ENCODE measurements at places on chromosomes 2 and 18.

DNA sequence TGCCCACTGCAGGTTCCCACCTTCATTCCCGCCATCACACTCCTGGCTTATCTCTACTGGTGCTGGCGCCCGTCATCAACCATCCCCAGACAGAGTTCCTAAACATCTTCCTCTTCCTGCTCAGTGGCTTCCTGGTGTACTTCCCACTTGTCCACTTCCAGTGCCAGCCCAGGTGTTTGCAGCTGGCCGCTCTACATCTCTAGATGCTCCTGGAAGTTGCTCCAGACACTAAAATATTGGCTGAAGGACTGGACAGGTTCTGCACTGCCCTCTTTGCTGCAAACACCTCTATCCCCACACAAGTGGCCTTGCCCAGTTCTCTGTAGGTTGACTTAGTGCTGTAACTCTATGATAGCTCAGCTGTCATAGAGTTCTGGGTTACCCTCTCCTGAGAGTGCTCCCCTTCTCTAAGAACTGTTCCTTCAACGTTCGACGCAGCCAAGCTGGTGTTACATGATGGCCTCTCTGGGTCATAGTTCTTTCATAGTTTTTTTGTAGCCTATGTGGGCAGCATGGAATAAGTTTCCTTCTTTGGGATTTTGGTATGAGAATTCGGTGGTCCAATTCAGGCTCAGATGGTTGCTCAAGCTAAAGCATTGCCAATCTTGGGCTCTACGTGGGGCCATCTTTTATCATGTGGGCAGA lies 45.8 kb upstream of the PUM2 start:
- no peak for DNase-seq

DNA sequence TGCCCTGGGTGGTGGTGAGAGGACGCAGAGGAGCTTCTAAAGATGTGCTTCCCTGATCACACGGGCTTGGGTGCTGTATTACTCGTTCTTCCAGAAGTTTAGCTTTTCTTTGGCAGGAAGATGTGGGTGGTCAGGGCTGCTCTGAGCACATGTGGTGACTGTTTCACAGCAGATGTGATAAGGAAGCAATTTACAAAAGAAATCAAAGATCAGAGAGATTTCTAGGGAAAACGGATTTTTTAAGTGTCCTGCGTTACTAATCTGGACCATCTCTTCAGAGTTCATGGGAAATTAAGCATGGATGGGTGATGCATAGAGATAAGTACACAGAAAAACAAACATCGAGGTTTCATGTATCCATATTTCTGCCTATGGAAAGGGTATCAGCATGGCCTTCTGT lies 99.4 kb downstream of the WDSUB1 start:
- DNase-seq = no peak

GRCh38 chr2:42922790-42923579 lies 130.6 kb upstream of the HAAO start:
- no peak for DNase-seq

DNA sequence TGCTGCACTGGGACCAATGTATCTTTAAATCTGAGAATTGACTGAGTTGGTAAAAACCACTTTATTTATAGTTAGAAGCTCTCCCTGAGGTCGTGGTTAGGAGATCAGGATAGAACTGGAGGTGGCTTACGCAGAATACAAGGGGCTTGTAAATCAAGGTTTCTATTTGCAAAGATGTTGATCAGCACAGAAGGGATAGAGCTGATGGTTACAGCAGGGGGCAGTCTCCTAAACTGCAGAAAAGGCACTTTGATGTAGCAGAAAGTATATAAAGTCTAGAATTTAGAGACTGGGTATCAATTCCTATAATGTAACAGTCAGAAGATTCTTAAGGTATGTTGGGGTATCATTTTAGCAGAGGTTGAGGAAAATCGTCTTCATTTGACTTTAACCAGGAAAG lies 25.2 kb upstream of the ACVR1 start:
- no peak for DNase-seq

DNA sequence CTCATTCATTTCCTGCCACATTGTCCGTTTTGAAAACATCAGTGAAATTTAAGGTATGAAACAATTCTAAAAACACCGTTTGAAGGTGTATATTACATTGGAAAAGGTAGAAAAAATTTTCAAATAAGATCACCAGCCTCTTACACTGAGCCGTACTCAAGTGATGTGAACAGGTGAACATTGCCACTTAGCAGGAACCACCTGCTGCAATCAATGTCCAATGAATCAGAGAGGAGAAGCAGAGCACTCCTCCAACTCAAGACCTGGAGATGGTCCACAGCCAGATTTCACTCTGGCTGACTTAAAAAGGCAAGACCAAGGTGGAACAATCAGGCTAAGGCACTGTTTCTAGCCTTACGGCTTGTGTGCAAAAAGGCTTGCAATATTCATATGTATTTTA lies 110.3 kb upstream of the TTN start:
- DNase-seq = no peak

DNA sequence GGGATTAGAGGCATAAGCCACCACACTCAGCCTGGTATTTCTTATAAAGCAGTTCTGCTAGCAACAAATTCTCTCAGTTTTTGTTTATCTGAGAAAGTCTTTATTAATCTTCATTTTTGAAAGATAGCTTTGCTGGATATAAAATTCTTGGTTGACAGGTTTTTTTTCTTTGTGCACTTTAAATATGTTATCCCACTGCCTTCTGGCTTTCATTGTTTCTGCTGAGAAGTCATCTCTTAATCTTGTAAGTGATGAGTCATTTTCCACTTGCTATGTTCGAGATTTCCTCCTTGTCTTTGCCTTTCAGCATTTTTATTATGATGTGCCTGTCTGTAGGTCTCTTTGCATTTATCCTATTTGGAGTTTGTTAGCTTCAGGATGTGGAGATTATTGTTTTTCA lies 5.9 kb upstream of the ELAC1 start:
- no peak for DNase-seq

DNA sequence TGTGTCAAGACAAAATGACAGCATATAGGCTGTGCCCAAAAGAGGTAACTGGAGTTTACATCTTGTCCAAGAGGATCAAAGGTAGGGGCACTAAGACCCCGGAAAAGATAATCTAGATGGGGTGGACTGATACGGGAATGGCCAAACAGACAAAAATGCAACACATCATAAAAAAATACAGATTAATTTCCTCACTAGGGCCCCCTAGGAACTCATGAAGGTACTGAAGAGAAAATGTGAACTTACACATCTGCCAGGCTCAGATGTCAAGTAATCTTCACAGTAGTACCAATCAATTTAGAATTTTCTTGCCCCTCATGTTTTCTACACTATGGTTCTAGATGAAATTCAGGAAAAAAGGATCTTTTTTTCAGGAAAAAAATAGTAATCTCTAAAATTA lies 115.6 kb upstream of the REG3A start:
- no peak for DNase-seq

DNA sequence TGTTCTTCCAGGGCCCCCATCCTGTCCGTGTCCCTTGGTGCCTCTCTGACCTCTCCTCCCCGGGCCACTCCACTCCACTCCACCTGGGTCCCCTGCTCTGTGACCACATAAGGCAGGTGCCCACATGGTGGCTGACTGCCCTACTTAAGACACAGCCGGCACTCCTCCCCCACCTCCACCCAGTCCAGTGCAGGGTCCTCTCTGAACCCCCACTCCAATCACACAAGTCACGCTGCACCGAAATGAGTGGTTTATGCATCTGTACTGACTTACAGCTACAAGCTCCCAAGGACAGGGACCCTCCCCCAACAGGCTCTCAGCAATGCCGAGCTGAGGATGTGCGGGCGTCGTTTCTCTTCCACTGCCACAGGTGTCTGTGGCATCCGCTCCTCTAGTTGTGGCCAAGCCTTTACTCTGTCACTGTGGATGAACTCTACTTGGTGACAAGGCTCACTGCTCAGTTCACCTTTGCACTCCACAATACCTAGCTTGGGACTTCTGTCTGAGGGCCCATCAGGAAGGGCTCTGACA lies 48.3 kb downstream of the TFCP2L1 start:
- no peak for DNase-seq

DNA sequence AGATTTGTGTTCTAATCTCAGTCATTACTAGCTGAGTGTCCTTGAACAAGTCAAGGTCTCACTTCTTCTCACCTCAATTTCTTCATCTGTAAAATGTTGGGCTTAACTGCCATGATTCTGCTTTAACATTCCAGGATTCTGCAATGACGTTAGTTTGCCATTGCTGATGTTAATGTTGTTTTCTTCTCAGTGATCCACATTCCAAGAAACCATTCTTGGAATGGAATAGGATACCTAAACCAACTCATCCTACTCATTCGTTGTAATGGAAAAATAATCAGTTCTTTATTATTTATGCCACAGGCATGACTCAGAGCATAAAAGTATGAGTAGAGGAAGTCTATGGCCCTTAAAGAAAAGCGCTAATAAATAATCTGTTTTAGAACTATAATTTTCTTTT lies 140.2 kb upstream of the ETAA1 start:
- no peak for DNase-seq

- DNase-seq = no peak
These were observed 178.1 kb downstream of the FAM210A start for GRCh38 chr18:13548106-13548819.

- no peak for DNase-seq
These were observed 675.6 kb upstream of the VRK2 start for GRCh38 chr2:57370882-57371585.

GRCh38 chr2:143551971-143552650 lies 422.9 kb downstream of the ARHGAP15 start:
- no peak for DNase-seq

- no peak for DNase-seq
These were observed 121.5 kb downstream of the PIEZO2 start for GRCh38 chr18:11027862-11028261.

GRCh38 chr2:175195012-175195411 lies 13.5 kb upstream of the ATP5MC3 start:
- DNase-seq = no peak

- no peak for DNase-seq
These were observed 60.1 kb downstream of the FMNL2 start for GRCh38 chr2:152395103-152395502.

- no peak for DNase-seq
These were observed 753.6 kb upstream of the TMEFF2 start for GRCh38 chr2:192948316-192948715.

DNA sequence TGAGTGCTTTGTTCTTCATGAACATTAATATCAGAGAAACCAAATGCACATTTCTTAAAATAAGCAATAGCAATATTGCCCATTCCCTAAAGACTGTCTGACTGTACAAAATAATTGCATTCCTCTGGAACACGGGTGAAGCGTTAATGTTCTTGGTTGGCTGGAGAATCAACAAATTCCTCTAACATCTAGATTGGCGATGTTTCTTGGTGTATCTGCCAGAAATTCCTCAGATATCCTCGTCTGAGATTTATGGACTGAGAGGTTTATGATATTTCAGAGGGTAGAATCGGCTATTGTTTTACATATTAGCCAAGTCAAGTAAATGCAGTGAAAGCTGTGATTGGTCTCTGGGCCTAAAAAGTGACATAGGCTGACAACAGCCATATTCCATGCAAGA lies 27.1 kb upstream of the SPTBN1 start:
- DNase-seq = no peak

- no peak for DNase-seq
These were observed 249.9 kb upstream of the THUMPD2 start for GRCh38 chr2:40028792-40029488.

- no peak for DNase-seq
These were observed 15.0 kb upstream of the CAB39 start for GRCh38 chr2:230697676-230698075.

GRCh38 chr2:109318150-109318948 lies 189.3 kb downstream of the SH3RF3 start:
- DNase-seq = no peak

GRCh38 chr2:145599756-145600155 lies 1079.8 kb upstream of the ZEB2 start:
- DNase-seq = no peak

GRCh38 chr18:13558790-13559189 lies 167.6 kb downstream of the FAM210A start:
- DNase-seq = no peak

- DNase-seq = no peak
These were observed 4.5 kb upstream of the CTIF start for GRCh38 chr18:48534364-48534763.

DNA sequence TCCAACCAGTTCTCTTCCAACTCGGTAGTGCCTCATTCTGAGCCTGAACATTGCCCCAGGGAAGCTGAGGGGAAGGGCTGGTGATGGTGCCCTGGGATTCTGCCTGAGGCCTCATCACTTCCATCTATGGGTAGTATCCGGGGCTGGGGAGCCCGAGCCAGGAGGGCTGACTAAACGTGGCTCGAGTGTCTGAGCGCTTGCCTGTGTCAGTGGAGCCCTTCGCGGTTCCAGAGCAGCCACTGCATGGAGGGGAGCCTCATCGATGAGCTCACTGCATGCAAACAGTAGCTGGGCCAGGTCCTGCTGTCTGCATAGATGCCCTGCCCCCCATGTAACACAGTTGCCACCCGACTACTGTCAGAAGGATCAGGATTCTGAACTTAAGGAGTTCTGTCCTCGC lies 129.3 kb downstream of the GLI2 start:
- no peak for DNase-seq

GRCh38 chr2:197309691-197310231 lies 819 bp downstream of the ANKRD44 start:
- DNase-seq = no peak

- no peak for DNase-seq
These were observed 159.4 kb downstream of the PXDN start for GRCh38 chr2:1584691-1585485.

GRCh38 chr18:65439188-65439587 lies 311.6 kb upstream of the CDH7 start:
- DNase-seq = no peak

DNA sequence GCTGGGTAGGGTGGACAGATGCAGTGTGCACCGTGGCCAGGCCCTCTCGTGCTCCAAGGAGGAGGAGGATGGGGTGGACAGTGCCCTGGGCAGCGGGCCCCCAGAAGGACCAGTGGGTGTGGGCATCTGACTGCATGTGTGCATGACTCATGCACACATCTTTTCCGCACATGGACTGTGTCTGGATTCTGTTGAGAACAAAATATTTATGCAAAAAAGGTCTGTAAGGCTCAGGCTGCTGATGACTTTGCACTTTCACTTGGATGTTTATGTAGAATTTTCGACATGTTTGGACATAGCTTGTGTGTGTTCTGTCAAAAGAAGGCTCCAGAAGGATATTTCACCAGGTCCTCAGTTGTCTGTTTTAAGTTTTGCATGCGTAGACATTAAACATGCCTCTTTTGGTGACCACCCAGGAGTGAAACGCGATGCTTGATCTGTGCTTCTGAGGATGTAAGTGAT lies 45.6 kb downstream of the MTCL1 start:
- no peak for DNase-seq
